ENCODE measurements at places on chromosomes 12 and 14.

DNA sequence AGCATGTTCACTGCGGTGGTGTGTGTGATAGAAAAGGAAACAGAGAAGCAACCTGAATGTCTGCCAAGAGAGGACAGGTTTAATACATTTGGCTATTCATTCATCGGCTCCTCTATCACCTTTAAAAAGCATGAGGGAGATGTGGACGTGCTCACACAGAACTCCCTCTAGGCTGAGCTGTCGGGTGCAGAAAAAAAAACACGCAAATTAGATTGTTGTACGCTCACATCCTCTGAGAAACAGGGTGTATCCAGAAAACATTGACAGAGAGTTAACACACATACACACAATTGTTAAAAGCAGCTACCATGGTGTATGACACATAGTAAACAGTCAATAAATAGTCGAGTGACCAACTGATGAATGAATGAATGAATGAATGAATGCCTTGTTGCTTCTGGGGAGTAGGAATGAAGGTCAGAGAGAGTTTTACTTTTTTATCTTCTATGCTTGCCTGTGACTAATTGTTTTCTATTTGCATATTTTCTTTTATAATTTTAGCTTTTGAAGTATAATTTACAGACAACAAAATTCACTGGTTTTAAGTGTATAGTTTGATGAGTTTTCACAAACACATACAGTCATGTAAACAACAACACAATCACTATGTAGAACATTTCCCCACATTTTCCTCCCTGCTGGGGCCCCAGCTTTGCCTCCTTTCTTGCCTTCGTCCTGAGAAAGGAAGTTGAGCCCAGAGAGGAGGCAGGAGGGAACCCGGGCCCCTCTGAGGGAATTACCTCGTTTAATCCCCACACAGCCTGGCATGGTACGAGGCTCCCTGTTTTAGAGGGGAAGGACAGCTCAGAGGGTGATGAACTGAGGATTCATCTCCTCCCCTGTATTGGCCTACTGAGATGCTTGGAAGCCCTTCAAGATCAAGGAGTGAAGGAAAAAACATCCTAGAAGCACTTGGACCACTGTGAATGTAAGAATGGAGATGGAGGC, 19.7 kb upstream of the FAM222A start:
- H3K27me3 ChIP-seq, result no peaks in the 10 kb centered on the region
- H3K27ac ChIP-seq, result no peak overlapping the region
- H3K36me3 ChIP-seq, result no peaks in the 10 kb centered on the region
- no peak for DNase-seq

DNA sequence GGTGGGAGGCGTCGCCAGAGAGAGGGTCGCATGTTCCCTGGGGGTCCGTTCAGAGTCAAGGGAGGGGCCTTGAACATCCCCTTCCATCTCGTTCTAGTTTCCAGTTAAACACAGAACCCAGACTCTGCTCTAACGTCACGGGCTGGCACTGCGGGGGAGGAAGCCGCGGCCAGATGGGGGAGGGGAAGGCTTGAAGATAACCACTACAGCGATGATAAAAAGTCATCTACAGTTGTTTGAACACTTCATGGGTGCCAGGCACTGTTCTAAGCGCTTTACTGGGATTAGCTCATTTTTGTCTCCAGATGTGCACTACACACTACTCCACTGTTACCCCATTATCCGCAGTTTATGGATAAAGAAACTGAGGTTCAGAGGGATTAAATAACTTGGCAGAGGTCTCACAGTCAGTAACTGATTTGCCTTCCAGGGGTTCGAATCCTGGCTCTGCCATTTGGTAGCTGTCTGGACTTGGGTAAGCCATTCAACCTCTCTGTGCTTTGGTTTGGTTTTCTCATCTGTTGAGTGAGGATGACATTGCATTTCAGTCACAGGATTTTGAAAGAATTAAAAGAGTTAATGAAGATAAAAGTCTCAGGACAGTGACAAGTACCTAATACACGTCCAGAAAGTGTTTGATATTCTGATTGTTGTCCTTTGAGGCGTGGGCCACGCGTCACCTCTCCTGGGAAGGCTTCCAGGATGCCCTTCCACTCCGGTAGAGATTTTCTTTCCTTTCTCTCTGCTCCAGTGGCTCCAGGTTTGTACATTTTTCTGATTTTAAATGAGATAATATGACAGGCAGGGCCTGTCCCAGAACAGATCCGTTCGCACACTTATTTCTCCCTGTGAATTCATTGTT, 798 bp upstream of the RASAL1 start:
- H3K4me1 ChIP-seq, result peaks cover 17% of the 10 kb centered on the region
- peaks cover 2% of the 10 kb centered on the region for H3K27me3 ChIP-seq
- H3K4me3 ChIP-seq, result peak overlapping the region; percentile 52
- no peak overlapping the region for H3K27ac ChIP-seq
- DNase-seq, result peak; percentile 57
- H3K36me3 ChIP-seq, result no peaks in the 10 kb centered on the region

GRCh38 chr12:27309293-27309994, 23.2 kb upstream of the BMAL2 start:
- H3K36me3 ChIP-seq, result peaks cover 11% of the 10 kb centered on the region
- peaks cover 4% of the 10 kb centered on the region for H3K4me1 ChIP-seq
- no peaks in the 10 kb centered on the region for H3K27me3 ChIP-seq
- DNase-seq, result no peak
- no peak overlapping the region for H3K4me3 ChIP-seq
- H3K27ac ChIP-seq, result no peak overlapping the region

GRCh38 chr12:46676797-46677520, 148.8 kb downstream of the SLC38A4 start:
- H3K4me1 ChIP-seq, result no peaks in the 10 kb centered on the region
- H3K4me3 ChIP-seq, result no peak overlapping the region
- no peak overlapping the region for H3K27ac ChIP-seq
- no peaks in the 10 kb centered on the region for H3K36me3 ChIP-seq
- H3K27me3 ChIP-seq, result no peaks in the 10 kb centered on the region

DNA sequence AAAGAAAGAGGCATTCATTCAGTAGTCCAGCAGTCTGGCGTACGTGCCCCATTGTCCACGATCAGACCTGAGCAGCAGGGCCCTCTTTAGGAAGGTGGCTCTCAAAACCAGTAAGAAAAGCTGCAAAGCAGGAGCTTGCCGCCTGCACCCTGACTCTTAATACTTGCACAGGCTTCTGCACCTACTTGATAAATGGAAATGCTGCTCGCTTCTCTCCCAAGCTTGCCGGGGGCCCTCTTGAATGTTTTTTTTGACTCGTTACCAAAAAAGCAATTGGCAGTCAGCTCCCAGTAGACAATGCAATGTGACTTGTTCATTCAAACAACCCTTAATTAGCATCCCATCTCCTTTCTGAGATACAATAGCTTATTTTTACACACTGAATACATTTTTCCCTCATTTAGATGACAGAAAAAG, 27.2 kb upstream of the PTPRB start:
- H3K4me1 ChIP-seq, result no peaks in the 10 kb centered on the region
- no peak overlapping the region for H3K27ac ChIP-seq
- H3K4me3 ChIP-seq, result no peak overlapping the region
- DNase-seq, result no peak
- H3K36me3 ChIP-seq, result no peaks in the 10 kb centered on the region
- no peaks in the 10 kb centered on the region for H3K27me3 ChIP-seq

GRCh38 chr12:88361493-88361892, 218.8 kb downstream of the KITLG start:
- no peaks in the 10 kb centered on the region for H3K27me3 ChIP-seq
- H3K4me1 ChIP-seq, result no peaks in the 10 kb centered on the region
- no peak overlapping the region for H3K27ac ChIP-seq

Measured in common myeloid progenitor, CD34-positive (primary cell).